DND-41 (cell line): ENCODE measurements at places on chromosomes 1 and 21.

DNA sequence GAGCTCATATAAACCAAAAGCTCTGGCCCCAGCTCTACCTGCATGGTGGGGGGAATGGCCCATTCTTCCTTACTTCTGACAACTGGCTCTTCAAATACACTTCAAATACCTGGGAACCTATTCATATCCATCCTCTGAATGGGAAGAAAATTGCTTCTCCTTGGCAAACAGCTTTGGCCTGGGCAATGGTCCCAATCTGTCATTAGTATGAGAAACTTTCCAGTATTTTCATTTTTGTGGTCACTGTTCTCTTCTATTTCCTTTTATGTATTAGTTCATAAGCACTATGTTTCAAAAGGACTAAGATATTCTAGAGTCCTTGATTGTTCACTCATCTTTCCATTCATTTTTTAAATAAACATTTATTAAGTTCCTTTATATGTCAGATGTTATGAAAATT, 5.2 kb upstream of the HSD3B2 start:
- no peak for DNase-seq

DNA sequence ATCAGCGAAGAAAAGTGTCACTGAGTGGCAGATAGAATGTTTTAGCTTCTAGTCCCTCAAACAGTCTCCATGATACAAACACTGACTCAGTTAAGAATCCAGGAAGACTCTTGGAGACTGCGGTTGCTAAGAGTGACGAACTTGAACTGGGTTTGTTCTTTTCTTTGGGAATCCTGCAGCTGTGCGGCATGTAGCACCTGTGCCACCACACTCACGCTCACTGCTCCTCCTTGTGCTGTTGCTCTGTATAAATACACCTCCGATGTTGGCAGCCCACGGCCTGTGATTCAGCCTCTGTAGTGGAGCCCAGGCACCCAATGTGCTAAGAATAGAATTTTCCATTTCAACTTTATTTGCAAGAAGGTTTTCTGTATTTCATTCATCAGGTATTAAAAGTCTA, 5.5 kb upstream of the PPIE start:
- no peak for DNase-seq

- no peak for DNase-seq
These were observed 529.4 kb upstream of the CXADR start for GRCh38 chr21:16983420-16983819.

- DNase-seq, result no peak
These were observed 2.9 kb downstream of the IGSF8 start for GRCh38 chr1:160095382-160096105.

GRCh38 chr1:223231011-223231572, 88.0 kb upstream of the TLR5 start:
- DNase-seq, result no peak

DNA sequence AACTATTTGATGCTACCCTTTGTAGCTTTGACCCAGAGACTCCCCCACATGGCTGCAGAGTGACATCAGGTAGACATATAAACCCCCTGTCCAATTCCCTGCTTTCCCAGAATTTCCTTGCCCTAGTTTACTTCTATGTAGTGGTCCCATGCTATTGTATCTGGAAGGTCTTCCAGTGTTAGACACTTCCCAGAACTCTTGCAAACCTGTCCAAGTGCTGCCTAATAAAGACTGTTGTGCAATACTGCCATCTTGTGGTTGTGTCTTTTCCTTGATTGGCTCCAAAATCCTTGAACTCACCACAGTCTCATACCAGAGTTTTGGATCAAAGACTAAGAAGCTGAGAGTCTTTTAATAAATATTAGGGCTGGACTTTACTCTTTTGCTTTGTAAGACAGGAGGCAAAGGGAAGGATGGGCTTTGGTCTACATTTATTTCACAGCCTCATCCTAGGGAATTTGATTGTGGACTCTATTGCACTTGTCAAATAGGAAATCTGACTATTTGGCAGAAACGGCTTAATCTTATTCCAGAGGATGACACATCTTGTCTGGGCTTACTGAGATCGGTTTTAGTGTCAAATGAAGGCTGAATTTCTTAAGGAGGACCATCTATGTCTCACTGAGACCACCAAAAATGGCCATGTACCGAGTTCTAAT, 169.9 kb downstream of the LRRC7 start:
- DNase-seq, result peak; percentile 38

DNA sequence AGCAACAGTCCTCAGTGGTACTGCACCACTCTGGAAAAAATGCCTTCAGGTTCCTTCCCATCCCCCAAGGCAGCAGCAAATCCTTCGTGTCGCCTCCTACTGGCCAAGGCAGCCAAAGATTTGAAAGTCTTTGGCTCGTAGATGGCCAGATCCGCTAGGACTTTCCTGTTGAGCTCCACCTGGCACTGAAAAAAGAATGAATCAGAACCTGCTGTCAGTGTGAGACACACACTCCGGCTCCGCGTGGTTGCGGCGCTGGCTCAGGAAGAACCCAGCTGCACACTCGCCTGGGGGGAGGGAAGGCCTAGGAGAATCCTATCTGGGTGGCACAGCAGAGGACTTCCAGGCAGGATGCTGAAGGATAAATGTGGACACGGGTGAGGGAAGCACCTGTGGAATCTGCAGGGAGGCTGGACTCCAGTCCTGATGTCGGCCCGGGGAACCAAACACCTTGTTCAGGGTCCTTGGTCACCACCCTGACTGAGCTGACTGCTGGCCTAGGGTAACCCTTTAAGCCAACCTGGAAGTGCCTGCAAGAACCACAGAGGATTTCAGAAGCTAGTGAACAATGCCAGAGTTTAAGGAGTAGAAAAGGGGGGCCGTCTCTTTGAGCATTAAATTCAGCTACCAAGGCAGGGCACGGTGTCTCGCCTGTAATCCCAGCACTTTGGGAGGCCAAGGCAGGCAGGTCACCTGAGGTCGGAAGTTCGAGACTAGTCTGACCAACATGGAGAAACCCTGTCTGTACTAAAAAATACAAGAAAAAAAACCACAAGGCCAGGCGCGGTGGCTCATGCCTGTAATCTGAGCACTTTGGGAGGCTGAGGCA, 3.2 kb upstream of the CCNL2 start:
- peak; percentile 55 for DNase-seq

DNA sequence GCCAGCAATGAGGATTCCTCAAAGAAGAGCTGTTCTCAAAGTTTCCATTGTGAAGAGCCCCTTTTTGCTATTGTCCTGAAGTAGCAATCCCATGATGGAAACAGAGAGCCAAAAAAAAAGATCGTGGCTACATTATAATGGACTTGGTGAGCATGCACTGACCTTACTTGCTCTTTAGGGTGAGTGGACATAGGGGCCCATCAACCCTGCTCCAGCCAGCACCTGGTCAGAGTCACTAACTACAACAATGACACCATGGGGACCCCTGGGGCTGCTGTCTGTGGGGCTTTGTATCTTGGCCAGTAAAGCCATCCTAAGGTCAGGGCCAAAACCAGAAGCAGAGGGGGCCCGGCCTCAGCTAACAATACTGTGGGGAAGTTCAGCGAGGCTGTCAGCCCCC, 30.4 kb upstream of the RAB4A start:
- no peak for DNase-seq

DNA sequence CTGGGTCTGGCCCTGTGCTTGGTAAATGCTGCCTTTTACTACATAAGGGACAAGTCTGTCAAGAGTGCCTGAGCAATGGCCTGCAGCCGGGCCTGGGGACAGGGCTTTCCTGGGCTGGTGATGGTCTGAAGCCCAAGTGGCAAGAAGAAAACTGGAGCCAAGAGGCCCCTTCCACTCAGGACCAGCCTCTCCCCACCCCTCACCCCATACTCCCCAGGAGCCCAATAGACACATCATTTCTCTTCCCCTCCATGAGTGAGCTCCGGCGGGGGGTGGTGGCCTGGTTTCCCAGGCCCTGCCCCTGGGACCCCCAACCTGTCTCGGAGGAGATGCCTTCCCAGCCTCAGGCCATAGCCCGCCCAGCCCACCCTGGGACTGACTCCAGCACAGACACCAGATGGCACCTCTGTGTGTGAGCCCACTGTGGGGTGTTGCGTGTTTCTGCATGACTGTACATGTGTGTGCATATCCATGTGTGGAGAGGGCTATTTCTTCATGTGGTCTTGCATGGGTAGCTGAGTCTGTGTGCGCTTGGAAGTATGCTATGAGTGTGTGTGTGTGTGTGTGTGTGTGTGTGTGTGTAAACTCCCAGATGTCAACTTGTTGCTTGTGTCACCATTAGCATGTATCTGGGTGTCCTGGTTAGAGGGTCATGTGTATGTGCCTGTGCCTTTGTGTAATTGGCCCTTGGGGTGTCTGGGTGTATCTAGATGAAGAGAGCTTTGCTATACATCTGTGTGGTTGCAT, 14.3 kb upstream of the LRP8 start:
- DNase-seq, result no peak

DNA sequence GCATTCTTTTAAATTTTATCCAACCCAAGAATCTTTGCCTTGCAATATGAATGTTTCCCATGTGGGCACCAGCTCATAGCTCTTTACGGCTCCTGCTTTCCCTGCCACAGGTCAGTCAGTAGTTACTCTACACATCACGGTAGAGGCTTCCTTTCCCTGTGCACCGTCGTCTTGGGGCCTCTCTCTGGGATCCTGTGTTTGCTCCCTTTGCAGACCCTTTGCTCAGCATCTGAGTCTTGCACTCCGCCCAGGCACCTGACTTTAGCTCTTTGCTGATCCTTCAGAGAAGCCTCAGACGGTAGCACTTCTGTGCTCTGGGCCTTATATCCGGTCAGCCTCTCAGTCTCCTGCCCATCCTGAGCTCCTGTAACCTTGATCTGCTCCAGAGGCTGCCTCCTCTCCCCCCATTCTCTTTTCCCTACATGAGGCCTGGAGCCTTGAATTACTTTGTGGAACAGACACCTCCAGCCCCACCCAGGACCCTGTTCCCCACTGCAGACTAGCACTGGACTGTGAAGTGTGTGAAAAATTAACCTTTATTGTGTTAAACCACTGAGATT, 183.5 kb upstream of the HMGB4 start:
- DNase-seq, result no peak

DNA sequence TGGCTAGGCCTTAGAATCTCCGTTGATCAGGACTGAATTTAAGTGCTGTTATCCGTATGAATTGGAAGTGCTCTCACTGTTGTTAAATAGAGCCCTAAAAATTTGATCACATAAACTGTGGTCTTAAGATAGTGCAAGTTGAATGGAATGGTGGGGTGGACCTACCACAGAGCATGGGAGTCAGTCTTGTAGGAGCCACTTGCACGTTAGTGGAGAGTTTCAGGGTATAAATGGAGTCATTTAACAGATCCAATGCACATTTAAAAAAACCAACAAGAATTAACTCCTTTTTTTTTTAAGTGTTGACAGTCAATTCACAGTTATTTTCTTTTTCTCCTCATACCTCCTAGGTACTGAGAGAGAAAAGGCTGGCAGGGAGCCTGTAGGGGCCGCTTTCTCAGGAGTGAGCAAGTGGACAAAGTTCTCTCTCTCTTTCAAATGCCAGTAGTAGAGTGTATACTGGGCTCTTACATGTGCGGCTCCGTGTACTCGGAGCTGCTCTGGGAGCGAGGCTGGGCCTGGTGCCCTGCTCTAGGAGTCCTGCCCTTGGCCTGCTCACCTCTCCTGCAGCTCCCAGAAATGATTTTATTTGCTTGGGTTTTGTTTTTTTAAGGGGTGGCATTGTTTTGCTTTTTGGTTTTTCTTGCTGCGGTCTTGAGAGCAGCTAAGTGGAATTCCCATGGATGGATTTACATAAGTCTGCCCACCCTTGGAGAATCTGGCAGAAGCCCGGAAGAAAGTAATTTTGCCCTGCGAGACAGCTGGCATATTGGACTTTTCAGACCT, 91.3 kb downstream of the ATP5PO start:
- DNase-seq, result no peak

GRCh38 chr1:47618830-47619229, 181.0 kb downstream of the FOXD2 start:
- DNase-seq, result no peak

DNA sequence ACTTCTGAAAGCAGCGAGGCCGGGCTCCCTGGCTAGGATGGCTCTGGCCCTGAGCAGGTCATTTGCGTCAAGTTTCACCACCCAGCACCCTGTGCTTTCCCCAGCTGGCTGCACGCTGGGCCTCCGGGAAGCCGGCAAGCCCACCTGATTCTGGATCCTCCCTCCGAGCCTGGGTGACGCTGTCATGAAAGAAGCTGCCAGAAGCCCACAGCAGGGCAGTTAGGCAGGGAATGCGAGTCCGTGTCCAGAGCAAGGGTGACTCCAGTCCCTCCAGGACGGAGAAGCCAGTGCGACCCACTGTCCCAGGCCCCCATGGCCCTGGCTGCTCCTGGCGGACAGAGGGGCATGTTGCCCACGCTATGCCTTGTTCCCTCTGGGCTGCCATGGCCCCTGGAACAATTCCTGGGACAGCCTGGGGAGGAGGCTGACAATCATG, 44.4 kb upstream of the PCBP3 start:
- DNase-seq, result no peak

DNA sequence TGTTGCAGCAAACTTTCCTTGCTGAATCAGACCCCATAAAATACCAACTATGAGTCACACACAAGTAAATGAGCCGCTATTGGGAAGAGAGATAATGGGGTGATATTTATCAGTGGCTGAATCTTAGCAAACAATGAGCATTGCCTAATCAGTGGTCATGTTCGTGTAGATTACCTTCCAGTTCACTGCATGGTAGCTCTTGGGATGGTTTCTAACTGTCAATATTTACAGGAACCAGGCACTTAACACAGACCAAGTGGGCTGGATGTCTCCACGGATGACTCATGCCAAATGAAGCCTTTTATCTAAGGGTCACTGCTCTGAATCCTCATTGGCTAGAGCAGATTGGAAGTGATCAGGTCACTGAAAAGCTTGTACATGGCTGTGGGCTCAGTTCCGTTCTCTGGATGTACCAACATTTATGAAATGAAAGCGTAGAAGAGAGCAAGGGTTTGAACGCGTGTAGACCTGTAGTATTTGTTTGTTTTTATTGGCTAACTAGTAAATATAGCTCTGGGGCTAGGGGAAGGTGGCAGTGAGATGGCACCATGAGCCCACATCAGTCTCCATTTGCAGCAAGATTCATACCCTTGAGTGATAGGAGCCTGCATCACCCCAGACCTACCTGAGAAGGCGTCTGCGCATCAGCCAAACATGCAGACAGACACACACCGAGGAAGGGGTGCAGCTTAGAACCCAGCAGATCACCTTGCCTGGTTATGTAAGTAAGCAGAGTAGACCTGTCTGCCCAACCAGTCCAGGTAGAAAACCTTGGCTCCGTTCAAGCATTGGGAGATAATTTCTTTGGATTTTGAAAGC, 153.3 kb downstream of the TOMM20 start:
- no peak for DNase-seq

DNA sequence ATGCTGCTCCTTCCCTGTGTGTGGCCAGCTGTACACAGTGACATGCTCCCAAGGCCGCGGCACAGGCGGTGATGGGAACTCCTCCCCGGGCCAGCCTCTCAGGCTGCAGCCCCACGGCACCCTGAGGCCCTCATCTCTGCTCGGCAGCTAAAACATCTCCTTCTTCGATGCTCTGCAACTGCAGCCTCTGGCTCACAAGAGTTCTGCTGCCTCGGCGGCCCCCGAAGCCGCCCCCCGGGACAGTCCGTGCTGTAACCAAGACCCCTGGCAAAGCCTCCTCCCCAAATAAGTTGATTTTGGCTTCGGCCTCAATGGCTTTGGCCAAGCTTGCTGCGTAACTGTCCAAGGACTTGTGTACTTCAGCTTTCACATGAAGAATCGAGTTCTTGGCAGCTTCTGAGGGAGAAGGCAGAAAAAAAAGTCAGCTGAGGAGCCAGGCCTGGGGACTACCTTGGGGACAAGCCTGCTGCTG, 51.3 kb downstream of the GPR161 start:
- no peak for DNase-seq

GRCh38 chr1:19762175-19762779, 37.4 kb downstream of the TMCO4 start:
- DNase-seq, result peak; percentile 31
